Nasal cavity respiratory epithelium epithelial cell of viscerocranial mucosa (primary cell): ENCODE measurements at places on chromosomes 12 and 14. TPM values are rescaled to one million over a fixed set of nuclear protein-coding genes. Genes with fewer than 3 reads are reported as not detected.

The SLC2A13 gene
- 4.1 and 8.3 TPM in 2 replicates for total RNA-seq

The RNU4-1 gene
- under 0.01 TPM in 1 of 2 replicates, not detected in the other for total RNA-seq

The TSPAN19 gene
- not detected in 2 replicates for total RNA-seq

The CLEC14A gene
- not detected in 2 replicates for total RNA-seq

The DCN gene
- total RNA-seq: under 0.01 TPM in 1 of 2 replicates, not detected in the other

The HOTAIR gene
- total RNA-seq: not detected in 2 replicates

The SRRM4 gene
- total RNA-seq: not detected in 2 replicates

The PROX2 gene
- not detected in 2 replicates for total RNA-seq

The WASHC4 gene
- 80.3 and 109 TPM in 2 replicates for total RNA-seq

The MED13L gene
- 52.6 and 108 TPM in 2 replicates for total RNA-seq

The BICDL1 gene
- total RNA-seq: 15.7 and 46.9 TPM in 2 replicates

The AQP6 gene
- not detected in 2 replicates for total RNA-seq

The MARCHF9 gene
- total RNA-seq: 6.5 and 9.7 TPM in 2 replicates

The COX8C gene
- total RNA-seq: not detected in 2 replicates

The KCNK13 gene
- total RNA-seq: under 0.01 TPM in 1 of 2 replicates, not detected in the other

The ALDH2 gene
- total RNA-seq: 31.4 and 84.9 TPM in 2 replicates

The MAX gene
- total RNA-seq: 43.7 and 60.3 TPM in 2 replicates

The MANSC1 gene
- 1.2 and 2.7 TPM in 2 replicates for total RNA-seq

The CEBPE gene
- total RNA-seq: not detected in 2 replicates

The ARMH4 gene
- total RNA-seq: 0.43 and 5.1 TPM in 2 replicates

The ANO4 gene
- total RNA-seq: 2.4 and 7.8 TPM in 2 replicates

The CRIP1 gene
- 0.21 TPM in 1 of 2 replicates, not detected in the other for total RNA-seq

The MARS1 gene
- total RNA-seq: 351 and 458 TPM in 2 replicates
